ENCODE measurements at places on chromosomes 1 and 21.

DNA sequence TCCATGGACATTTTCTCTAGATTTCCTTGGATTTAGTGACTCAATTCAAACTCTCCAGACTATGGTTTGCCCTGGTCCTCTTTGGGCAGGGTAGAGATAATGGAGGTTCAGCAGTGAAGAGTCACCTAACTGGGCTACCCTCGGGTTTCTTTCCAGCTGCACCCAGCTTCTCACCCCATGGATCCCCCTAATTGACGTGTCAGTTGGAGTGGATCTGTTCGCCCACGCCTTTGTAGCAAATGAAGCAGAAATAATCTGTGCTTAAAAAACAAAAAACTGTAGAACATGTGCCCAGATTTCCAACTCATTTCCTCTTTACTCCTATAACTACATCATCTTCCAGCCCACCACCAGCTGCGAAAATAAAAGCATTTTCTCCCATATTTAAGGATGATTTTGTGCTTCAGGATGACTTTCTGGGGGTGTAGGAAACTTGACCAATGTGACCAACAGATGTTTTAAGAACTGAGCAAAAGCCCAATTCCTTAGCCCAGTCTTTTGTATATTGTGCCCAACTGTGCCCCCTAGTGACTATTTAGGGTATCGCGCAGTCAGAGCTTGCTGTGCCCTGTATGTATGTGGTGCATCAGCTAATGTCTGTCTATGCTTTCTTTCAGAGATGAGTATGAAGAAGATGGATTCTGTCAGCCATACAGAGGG lies 66.5 kb upstream of the UBE2U start:
- peak; percentile 79 for DNase-seq
- H3K27ac ChIP-seq = no peak overlapping the region
- peaks cover 7% of the 10 kb centered on the region for H3K4me1 ChIP-seq

GRCh38 chr1:81731989-81732388 lies 68.7 kb upstream of the ADGRL2 start:
- no peak overlapping the region for H3K27ac ChIP-seq
- no peak overlapping the region for H3K4me3 ChIP-seq

- DNase-seq = no peak
- no peaks in the 10 kb centered on the region for H3K36me3 ChIP-seq
Measured at GRCh38 chr1:36635284-36635683, 152.6 kb upstream of the CSF3R start.

GRCh38 chr1:230381049-230381467 lies 45.1 kb downstream of the PGBD5 start:
- H3K27ac ChIP-seq = no peak overlapping the region
- no peak overlapping the region for H3K4me3 ChIP-seq
- no peaks in the 10 kb centered on the region for H3K27me3 ChIP-seq
- peaks cover 18% of the 10 kb centered on the region for H3K36me3 ChIP-seq

- H3K4me1 ChIP-seq = no peaks in the 10 kb centered on the region
Measured at GRCh38 chr1:31861346-31861745, 45.5 kb upstream of the SPOCD1 start.

GRCh38 chr1:165629848-165630628 lies 996 bp upstream of the MGST3 start:
- H3K27me3 ChIP-seq = peaks cover 3% of the 10 kb centered on the region
- H3K27ac ChIP-seq = no peak overlapping the region
- no peak for DNase-seq
- H3K4me1 ChIP-seq = peaks cover 16% of the 10 kb centered on the region

DNA sequence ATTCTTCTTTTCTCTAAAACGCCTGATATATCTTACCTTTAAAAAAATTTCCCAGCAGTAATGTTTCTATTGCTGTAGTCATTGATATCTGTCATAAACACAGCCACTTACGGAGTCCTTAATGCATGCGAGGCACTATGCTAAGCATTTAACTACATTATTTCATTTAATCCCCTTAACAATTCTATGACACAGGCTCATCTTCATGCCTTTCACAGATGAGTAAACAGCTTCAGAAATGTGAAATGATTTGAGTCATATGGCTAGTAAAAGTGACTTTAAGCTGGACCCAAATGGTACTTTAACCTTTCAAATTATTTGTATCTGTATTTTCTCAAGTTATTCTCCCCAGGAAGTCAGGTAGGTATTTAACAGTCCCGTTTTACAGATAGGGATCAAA lies 125.1 kb upstream of the FGGY start:
- DNase-seq = no peak
- no peaks in the 10 kb centered on the region for H3K27me3 ChIP-seq
- H3K4me3 ChIP-seq = no peak overlapping the region
- H3K36me3 ChIP-seq = no peaks in the 10 kb centered on the region
- H3K27ac ChIP-seq = no peak overlapping the region
- no peaks in the 10 kb centered on the region for H3K4me1 ChIP-seq

DNA sequence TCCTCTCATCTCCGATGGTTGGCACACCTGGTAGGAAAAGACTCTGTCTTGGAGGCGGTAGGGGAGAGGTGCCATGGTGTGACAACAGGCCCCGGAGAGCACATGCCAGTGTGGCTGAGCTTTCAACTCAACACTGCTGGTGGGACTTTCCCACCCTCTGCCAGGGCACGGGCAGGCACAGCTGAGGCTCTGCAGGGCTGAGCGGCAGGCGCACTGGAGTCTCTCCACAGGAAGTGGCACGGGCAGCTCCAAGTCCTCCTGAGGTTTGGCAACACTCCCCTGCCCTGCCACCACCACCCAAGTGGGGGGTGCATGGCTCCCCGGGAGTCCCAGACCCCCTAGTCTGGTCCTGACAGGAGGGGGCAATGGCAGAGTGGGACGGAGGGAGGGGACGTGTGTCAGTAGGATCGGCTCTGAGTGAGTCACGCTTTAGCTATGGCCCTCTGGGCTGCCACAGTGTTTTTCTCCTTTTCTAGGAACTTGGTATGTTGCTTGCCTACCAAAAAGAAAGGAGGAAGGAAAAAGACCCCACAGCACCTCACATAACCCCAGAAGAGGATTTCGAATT lies 27.3 kb upstream of the EVA1B start:
- no peak overlapping the region for H3K4me3 ChIP-seq
- H3K27ac ChIP-seq = peak overlapping the region; percentile 75
- H3K27me3 ChIP-seq = no peaks in the 10 kb centered on the region
- H3K4me1 ChIP-seq = peaks cover 27% of the 10 kb centered on the region
- H3K36me3 ChIP-seq = peaks cover 5% of the 10 kb centered on the region
- no peak for DNase-seq

DNA sequence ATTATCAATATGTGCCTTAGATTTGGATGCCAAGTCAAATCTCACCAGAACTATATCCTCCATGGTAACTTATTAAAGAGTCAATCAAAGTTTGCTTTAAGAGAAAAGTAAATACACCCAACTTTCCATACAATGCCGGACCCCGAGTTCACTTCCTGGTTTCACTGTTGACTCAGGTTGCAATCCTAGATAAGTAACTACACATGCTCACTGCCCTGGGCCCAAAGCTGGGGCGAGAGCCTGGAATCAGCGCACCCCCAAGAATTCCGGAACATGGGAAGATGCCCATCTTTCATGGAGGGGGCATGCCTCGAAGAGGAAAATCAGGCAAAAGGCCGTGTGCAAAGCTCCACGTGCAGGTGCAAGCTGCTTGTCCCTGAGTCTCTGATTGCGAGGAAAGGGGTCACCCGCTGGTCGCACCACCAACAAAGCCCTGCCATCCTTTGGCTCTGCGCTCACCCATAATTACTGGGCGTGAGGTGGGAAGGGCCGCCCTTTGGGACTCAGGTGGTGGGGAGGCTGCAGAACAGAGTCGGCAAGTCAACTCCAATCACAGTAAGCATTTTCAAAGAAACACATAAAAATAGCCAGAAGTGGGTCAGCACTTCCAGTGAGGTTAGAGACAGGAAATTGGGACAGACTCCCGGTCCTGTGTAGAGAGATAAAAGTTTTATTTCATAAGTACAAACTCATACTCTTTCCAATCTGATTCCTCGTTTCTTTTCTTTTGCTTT lies 167.7 kb downstream of the TOMM20 start:
- H3K4me1 ChIP-seq = peaks cover 56% of the 10 kb centered on the region
- H3K4me3 ChIP-seq = peak overlapping the region; percentile 8
- no peak overlapping the region for H3K27ac ChIP-seq
- no peak for DNase-seq

GRCh38 chr1:187451238-187451637 lies 622.5 kb downstream of the PLA2G4A start:
- DNase-seq = no peak
- no peaks in the 10 kb centered on the region for H3K27me3 ChIP-seq
- no peak overlapping the region for H3K27ac ChIP-seq
- H3K4me1 ChIP-seq = peaks cover 14% of the 10 kb centered on the region

- no peaks in the 10 kb centered on the region for H3K36me3 ChIP-seq
- H3K27me3 ChIP-seq = no peaks in the 10 kb centered on the region
- H3K4me3 ChIP-seq = no peak overlapping the region
- peaks cover 3% of the 10 kb centered on the region for H3K4me1 ChIP-seq
- no peak for DNase-seq
- peak overlapping the region; percentile 58 for H3K27ac ChIP-seq
Measured at GRCh38 chr1:185441605-185442004, 124.6 kb upstream of the IVNS1ABP start.

DNA sequence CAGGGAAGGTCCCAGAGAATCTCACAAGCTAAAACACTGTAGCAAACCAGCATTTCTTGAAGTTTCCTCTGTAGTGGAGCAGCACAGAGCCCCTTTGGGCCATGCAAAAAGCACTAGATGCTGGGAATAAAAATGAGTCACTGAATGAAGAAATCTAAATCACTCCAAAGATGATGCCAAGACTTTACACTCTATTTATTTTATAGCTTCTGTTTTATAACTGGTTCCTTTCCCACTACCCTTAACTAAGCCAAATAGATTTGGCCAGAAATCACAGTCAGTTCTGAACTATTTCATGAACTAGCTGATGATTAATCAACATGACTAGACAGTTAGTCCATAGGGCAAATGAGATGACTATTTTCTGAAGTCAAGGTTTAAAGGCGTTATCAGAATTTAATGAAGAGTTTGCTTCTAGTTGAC lies 89.5 kb downstream of the SCMH1 start:
- DNase-seq = no peak
- H3K27ac ChIP-seq = no peak overlapping the region
- peaks cover 10% of the 10 kb centered on the region for H3K36me3 ChIP-seq

DNA sequence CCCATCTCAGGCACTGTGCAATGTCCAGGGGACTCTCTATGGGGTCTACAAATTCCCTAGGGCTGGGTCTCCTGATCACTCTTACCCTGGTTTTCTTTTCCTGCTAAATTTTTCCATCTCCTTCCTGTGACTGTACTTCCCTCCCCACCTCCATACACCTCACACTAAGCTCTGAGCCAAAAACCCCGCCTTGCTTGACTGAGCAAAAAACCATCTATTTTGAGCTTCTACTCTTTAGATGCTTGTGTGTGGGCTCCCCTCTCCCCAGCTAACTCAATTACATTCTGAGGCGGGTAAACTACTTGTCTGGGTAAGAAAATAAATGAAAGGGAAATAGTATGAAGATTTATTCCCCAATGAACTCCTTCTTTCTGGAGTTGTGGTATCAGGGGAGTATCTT lies 187.9 kb downstream of the PTPRU start:
- no peak overlapping the region for H3K27ac ChIP-seq
- H3K4me1 ChIP-seq = no peaks in the 10 kb centered on the region
- H3K36me3 ChIP-seq = peaks cover 3% of the 10 kb centered on the region
- H3K27me3 ChIP-seq = peaks cover 36% of the 10 kb centered on the region

GRCh38 chr1:21922090-21923013 lies 14.8 kb downstream of the HSPG2 start:
- no peak overlapping the region for H3K4me3 ChIP-seq
- no peaks in the 10 kb centered on the region for H3K36me3 ChIP-seq
- no peak overlapping the region for H3K27ac ChIP-seq
- H3K4me1 ChIP-seq = peaks cover 28% of the 10 kb centered on the region
- H3K27me3 ChIP-seq = no peaks in the 10 kb centered on the region

GRCh38 chr1:5333291-5333690 lies 658.9 kb downstream of the NPHP4 start:
- peaks cover 11% of the 10 kb centered on the region for H3K4me1 ChIP-seq
- peaks cover 2% of the 10 kb centered on the region for H3K27me3 ChIP-seq
- no peak for DNase-seq
- H3K27ac ChIP-seq = no peak overlapping the region

DNA sequence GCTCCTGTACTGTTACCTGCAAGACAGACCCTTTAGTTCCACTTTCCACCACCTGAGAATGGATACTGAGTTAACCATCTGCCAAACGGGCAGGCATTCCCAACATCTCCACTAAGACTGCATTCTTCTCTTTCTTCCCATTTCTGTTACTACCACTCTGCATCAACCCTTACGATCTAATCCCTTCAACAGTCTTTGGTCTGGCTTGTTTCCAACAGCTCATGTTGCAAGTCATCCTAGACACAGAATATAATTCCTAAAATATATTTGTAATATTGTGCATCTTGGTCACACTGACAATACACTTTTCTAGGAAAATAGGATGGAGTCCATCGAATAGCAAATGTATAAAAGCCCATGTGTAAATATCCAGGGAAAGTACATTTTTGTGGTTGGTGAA lies 166.7 kb downstream of the SIPA1L2 start:
- peaks cover 14% of the 10 kb centered on the region for H3K4me1 ChIP-seq
- peaks cover 26% of the 10 kb centered on the region for H3K36me3 ChIP-seq
- H3K27me3 ChIP-seq = no peaks in the 10 kb centered on the region
- DNase-seq = no peak

- H3K4me3 ChIP-seq = no peak overlapping the region
- H3K4me1 ChIP-seq = no peaks in the 10 kb centered on the region
- no peak for DNase-seq
- peaks cover 13% of the 10 kb centered on the region for H3K36me3 ChIP-seq
Measured at GRCh38 chr1:76343356-76343755, 268.8 kb downstream of the ST6GALNAC3 start.

DNA sequence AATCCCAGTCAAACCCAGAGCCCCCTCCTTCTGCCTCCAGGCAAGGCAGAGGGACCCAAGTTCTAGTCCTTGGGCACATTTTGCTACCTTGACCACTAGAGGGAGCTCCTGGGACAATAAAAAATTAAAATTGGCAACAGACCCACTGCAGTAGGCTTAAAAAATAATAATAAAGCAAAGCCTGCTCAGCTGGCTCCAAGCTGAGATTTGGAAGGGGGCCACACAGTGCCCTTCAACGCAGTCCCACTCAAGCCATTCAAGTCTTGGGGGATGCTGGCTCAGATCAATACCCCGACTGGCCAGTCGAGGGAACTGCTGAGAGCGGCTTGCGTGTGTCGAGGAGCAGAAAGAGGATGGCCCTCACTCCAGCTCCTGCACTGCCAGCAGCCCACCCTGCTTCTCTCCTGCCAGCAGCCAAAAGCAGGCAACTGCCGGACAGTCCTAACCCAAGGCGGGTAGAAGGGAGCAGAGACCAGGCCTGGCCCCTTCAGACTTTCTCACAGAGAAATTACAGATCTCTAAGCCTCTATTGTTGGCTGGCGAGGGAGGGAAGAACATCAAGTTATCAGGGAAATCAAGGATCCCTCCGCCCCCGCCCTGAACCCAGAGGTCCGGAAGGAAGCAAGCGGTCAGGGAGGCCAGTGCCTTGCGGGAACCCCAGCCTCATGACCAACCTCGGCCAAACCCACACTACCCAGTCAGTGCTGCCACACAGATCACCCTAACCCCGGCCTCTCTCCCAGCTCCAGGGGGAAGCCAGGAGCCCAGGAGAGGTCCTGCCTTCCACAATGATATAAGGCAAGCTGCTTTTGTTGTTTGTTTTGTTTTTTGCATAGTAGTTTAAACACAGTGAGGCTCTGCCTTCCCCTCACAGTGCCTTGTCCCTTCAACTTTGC lies 4.9 kb upstream of the ALDH4A1 start:
- peak overlapping the region; percentile 75 for H3K4me3 ChIP-seq
- H3K36me3 ChIP-seq = no peaks in the 10 kb centered on the region
- peak; percentile 58 for DNase-seq
- no peaks in the 10 kb centered on the region for H3K27me3 ChIP-seq
